ENCODE measurements at places on chromosomes 7 and 10.

DNA sequence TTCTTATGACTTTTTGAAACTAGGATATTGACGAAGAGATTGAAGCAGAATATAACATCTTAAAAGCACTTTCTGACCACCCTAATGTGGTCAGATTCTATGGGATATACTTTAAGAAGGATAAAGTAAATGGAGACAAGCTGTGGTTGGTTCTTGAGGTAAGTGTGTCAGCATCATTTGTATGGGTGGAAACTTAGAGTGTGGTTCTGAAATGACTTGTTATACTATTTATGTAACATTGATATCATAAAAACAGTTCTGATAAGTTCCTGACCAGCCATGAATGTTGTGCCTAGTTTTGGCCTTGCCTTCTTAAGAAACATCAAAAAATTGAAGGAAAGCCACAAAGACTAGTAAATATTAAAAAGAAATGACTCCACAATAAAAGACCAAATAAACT, 20.8 kb downstream of the MYO3A start:
- no peak for DNase-seq

GRCh38 chr7:139887992-139888481, 59.0 kb downstream of the TBXAS1 start:
- no peak for DNase-seq

DNA sequence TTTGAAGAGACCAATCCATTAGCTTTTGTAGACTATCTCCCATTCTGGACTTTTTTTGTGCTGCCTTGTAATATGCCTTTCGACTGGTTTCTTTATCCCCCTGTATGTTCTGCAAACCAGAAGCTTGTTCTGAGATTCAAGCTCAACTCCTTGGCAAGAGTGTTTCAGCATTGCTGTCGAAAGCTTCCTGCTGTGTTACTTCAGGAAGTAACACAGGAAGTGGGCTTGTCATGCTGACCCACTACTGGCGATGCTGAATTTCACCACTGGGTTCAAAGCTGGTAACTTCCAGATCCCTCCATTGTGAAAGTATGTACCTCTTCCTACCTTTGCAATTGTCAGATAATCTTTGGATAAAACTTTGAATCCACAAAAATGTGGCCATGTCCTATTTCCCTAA, 57.9 kb upstream of the INSYN2A start:
- DNase-seq = no peak

- no peak for DNase-seq
Observed at GRCh38 chr10:19974138-19974537, 157.9 kb downstream of the PLXDC2 start.

GRCh38 chr10:128286141-128286761, 160.0 kb upstream of the MKI67 start:
- no peak for DNase-seq

DNA sequence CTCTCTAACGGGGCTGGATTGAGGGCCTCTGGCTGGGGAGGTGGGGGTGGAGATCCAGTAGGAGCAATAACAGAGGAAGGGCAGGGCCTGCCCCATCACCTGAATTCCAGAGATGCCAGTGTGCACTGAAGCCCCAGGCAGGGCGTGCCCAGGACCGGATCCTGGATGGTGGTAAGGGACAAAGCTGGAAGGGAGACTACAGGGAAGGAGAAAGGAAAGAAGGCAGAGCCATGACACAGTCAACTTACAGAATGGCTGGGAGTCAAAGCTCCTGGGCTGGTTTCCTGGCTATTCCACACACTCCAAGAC, 666 bp downstream of the TMEM139 start:
- DNase-seq = no peak

- DNase-seq = no peak
Observed at GRCh38 chr10:35289198-35289597, 47.1 kb upstream of the CCNY start.

DNA sequence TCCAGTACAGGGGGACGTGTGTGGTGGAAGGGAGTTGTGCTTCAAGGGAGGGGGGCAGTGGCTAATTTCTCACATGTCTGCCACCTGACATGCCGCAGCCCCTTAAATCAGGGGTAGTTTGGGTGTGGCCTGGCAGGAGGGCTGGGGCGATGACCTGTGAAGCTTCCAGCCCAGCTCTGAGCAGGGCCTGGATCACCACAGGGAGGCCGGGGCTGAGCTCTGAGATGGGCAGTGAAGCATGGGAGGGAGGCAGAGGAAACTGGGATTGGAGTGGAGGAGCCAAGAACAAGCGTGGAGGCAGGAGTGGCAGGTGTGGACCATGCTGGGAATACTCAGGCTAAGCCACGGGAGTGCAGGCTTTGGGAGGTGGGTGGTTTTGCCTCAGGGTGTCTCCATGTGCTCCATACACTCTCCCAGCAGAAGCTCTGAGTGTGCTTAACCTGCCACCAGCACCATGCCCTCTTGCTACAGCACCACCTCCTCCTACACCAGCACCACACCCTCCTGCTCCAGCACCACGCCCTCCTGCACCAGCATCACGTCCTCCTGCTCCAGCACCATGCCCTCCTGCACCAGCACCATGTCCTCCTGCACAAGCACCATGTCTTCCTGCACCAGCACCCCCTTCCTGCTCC, 99.3 kb upstream of the SHH start:
- no peak for DNase-seq

DNA sequence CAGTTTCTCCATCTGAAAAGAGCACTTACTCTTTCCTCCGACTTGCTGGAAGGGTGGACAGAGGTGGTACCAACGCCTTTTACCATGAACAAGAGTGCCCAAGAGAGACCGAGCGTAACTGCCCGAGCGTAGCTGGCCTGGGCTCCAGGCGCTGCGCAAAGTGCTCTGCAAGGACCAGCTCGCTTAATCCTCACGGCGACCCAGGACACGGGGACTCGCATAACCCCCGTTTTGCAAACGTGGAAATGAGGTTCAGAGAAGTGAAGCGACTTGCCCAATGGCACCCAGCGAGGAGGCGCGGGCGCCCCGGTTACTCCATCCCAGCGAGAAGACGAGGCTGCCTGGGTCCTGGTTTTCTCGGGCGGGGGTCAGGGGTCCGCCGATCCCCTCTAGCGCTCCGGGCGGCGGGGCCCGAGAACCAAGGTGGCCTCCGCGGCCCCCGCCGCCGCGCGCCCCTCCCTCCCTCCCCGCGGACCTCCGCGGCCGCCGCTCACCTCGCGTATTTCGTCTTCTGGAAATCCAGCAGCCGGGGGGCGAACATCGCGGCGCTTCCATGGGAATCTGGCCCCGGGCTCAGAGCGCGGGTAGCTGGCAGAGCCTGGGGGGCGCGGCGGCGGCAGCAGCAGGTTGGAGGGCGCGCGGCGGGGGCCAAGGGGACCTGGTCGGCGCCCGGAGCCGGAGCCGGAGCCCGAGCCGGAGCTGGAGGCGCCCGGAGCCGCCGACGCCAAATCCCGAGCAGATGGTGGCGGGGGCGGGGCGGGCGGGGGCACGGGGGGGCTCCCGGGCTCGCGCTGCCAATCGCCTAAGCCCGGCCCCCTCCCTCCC, at the start of gene MMD2:
Gene MMD2, minus strand, starts transcription at position 711 of the 825 bp plus-strand sequence. Its CDS starts 170 bp downstream, at position 541.
- DNase-seq = no peak

- no peak for DNase-seq
Observed at GRCh38 chr7:71885487-71885886, 526.7 kb downstream of the CALN1 start.
